Naive B cell (primary cell): ENCODE measurements at places on chromosomes 7 and 10. TPM values are rescaled to one million over a fixed set of nuclear protein-coding genes. Genes with fewer than 3 reads are reported as not detected.

The TYW1B gene
- 2.6 TPM for polyA plus RNA-seq

The AVPI1 gene
- polyA plus RNA-seq = 3.8 TPM

The RAPGEF5 gene
- 1.4 TPM for polyA plus RNA-seq

The SLC39A12 gene
- polyA plus RNA-seq = not detected

The FFAR4 gene
- polyA plus RNA-seq = not detected

The ZNF862 gene
- 8.6 TPM for polyA plus RNA-seq

- no peak for DNase-seq
- H3K27me3 ChIP-seq = no peaks in the 10 kb centered on the region
- H3K4me3 ChIP-seq = peak overlapping the region; percentile 76
- H3K27ac ChIP-seq = peak overlapping the region; percentile 100
- peaks cover 60% of the 10 kb centered on the region for H3K4me1 ChIP-seq
- H3K36me3 ChIP-seq = peaks cover 50% of the 10 kb centered on the region
Observed at GRCh38 chr10:3780021-3780770, 4.8 kb downstream of the KLF6 start.

DNA sequence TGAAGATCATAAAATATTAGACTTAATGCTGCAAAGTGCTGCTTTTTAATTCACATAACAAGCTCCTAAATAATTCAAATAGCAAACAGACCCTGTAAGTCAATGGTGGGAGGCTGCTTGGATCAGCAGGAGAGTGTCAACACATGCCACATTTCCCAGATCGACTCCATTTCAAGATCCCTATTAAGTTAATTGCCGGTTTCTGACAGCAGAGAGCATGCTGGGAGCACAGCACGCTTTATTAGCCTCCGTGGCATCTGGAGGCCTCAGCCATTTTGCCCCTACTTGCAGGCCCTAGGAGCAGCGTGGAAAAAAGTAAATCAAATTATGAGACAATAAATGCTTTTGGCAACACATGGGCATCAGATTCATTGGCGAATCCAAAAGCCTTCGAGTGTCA, 201.0 kb downstream of the EMX2 start:
- no peak overlapping the region for H3K4me3 ChIP-seq
- H3K4me1 ChIP-seq = no peaks in the 10 kb centered on the region

GRCh38 chr7:150400008-150400787, 21.1 kb downstream of the ZNF775 start:
- H3K27me3 ChIP-seq = no peaks in the 10 kb centered on the region
- H3K27ac ChIP-seq = peak overlapping the region; percentile 59
- no peaks in the 10 kb centered on the region for H3K36me3 ChIP-seq
- DNase-seq = no peak
- H3K4me3 ChIP-seq = no peak overlapping the region

DNA sequence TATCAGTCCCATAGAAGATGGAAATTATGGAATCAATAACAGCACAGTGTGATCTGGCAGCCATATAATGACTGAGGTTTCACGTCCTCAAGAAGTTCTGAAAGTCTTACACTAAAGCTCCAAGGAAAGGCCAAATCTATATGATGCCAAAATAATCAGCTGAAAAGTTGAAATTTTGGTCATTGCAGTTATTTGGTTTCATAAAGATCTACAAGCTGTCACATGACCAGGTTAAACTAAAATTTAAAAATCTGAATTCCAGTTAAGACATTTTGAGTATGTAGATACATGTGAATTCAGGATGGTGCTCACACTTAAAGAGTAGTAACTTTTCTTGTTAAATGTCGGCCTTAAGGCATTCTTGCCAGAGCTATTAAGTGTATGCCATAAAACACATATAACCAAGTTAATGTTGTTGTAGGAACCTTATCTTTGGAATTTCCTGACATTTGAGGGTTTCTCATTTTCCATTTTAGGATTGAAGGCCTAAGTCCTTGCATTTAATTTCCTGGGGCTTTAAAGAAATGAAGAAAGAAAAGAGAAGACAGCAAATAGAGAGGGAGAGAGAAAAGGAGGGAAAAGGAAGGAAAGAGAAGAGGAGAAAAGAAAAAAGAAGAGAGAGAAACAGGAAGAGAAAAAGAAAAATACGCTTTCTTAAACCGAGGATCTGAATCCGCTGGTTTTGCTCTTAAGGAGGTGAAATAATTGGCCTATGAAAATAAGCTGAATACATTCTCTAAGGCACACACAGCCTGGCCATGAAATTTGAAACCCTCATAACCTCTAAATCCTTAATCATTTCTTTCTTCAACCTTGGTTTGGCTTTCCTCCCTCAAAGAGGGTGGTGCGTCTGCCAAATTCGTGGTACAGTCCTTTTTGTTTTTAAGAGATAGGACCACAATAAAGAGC, 43.8 kb downstream of the DENND2A start:
- no peaks in the 10 kb centered on the region for H3K4me1 ChIP-seq
- no peak overlapping the region for H3K27ac ChIP-seq
- no peak overlapping the region for H3K4me3 ChIP-seq
- no peak for DNase-seq

DNA sequence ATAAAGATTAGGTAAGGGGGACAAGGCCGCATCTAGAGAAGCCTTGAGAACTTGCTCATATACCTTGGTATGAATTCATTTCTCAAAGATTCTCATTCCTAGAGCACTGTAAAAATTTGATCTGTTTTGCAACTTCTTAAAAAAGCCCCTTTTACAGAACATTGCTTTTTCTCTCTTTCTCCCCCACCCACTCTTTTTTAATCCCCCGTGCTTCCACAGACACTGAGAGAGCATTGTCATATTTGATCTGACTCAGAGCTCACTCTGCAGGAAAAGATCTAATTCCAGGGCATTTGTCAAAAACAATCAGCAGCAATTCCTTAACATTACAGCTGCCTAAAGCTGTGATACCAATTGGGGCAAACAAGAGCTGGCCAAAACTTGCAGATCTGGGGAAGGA, 92.0 kb downstream of the ARHGAP22 start:
- H3K4me1 ChIP-seq = peaks cover 9% of the 10 kb centered on the region
- no peak for DNase-seq

DNA sequence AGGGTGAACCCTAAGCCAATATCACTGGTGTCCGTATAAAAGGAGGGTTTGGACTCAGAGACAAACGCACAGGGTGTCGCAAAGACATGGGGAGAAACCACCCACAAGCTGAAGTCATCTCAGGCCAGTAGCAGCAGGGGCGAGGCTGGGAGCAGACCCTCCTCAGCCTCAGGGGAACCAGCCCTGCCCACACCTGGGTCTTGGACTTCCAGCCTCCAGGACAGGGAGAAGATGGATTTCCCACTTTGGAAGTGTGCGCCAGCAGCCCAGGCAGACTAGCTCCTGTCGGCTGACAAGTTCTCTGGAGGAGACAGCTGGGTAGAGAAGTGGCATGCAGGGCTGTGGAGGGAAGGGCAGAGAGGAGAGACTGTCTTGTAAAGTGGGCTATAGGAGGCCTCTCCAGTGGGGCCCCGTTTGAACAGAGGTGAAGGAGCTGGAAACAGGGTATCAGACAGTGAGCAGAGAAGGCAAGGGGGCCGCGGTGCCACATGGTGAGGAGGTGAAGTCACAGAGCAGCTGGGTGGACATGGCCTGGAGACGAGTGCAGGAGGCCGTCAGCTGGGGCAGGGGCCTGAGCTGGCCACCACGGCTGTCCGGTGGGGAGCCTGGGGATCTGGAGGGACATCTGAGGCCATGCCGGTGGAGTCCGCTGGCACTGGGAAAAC, 475.6 kb downstream of the PTPRN2 start:
- H3K4me1 ChIP-seq = no peaks in the 10 kb centered on the region
- H3K36me3 ChIP-seq = peaks cover 10% of the 10 kb centered on the region
- no peaks in the 10 kb centered on the region for H3K27me3 ChIP-seq
- peak overlapping the region; percentile 76 for H3K27ac ChIP-seq
- no peak overlapping the region for H3K4me3 ChIP-seq
- no peak for DNase-seq

- no peaks in the 10 kb centered on the region for H3K27me3 ChIP-seq
- no peaks in the 10 kb centered on the region for H3K4me1 ChIP-seq
- H3K27ac ChIP-seq = no peak overlapping the region
- no peak overlapping the region for H3K4me3 ChIP-seq
- no peaks in the 10 kb centered on the region for H3K36me3 ChIP-seq
Observed at GRCh38 chr7:154532771-154533170, 470.2 kb downstream of the PAXIP1 start.

DNA sequence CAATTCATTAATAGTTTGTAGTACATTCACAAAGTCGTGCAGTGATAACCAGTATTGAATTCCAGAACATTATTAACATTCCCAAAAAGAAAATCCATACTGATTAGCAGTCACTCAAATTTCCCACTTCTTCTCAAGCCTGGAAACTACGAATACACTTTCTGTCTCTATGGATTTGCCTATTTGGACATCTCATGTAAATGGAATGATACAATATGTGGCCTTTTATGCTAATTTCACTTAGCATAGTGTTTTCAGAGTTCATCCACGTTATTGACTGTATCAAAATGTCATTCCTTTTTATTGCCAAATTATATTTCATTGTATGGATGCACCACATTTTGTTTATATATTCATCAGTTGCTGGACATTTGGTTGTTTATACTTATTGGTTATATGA, 78.8 kb downstream of the STK31 start:
- no peak overlapping the region for H3K4me3 ChIP-seq
- peaks cover under 1% of the 10 kb centered on the region for H3K36me3 ChIP-seq
- H3K27me3 ChIP-seq = no peaks in the 10 kb centered on the region
- H3K27ac ChIP-seq = no peak overlapping the region
- no peaks in the 10 kb centered on the region for H3K4me1 ChIP-seq

GRCh38 chr7:51316262-51316665, 345 bp downstream of the COBL start:
- H3K4me3 ChIP-seq = no peak overlapping the region
- no peak overlapping the region for H3K27ac ChIP-seq
- no peak for DNase-seq
- H3K27me3 ChIP-seq = peaks cover 28% of the 10 kb centered on the region
- H3K36me3 ChIP-seq = no peaks in the 10 kb centered on the region
- H3K4me1 ChIP-seq = no peaks in the 10 kb centered on the region

DNA sequence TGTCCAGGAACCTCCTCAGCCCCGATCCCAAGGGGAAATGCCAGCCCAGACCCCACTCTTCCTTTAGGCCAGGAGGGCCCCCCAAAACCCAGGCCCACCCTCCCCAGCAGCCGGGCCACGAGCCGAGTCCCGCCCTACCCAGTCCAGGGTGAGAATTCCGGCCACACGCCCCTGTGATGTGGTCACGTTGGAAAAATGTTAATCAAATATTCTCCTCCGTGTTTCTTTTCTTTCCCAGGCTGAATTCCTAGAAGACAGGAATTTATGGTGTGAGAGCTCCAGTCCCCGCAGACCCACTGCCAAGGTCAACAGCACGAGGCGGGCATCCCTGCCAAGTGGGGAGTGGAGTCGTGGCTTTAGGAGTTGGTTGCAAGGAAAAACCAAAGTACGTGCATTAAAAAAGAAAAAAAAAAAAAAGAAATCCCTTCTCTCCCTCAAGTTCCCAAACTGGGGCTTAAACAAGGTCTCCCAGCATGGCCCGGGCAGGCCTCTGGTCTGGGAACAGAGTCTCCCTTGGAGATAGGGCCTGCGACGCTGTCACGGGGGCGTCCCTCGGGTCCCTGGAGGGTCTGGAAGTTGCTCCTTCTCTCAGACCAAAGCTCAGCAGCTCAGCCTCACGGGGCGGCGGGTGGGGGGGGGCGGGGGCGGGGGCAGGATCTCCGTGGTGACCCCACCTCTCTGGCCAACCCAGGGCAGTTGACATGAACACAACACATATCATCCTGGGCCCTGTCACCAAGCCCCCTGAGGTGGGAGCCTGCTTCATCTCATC, 28.1 kb upstream of the ELN start:
- DNase-seq = no peak
- H3K36me3 ChIP-seq = peaks cover 7% of the 10 kb centered on the region
- peaks cover 6% of the 10 kb centered on the region for H3K4me1 ChIP-seq
- no peak overlapping the region for H3K4me3 ChIP-seq
- H3K27ac ChIP-seq = no peak overlapping the region

DNA sequence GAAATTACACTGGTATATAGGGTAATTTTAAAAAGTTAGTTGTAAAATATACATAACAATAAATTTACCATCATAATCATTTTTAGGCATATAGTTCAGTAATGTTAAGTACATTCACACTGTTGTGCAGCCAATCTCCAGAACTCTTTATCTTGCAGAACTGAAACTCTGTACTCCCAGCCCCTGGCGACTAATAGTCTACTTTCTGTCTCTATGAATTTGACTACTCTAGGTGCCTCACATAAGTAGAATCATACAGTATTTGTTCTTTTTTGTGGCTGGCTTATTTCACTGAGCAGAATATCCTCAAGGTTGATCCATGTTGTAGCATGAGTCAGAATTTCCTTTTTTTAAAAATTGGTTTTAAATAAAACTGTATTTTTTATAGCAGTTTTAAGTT, 41.4 kb downstream of the NRF1 start:
- H3K27ac ChIP-seq = no peak overlapping the region
- peaks cover 11% of the 10 kb centered on the region for H3K36me3 ChIP-seq
- no peak overlapping the region for H3K4me3 ChIP-seq
- H3K27me3 ChIP-seq = no peaks in the 10 kb centered on the region
- H3K4me1 ChIP-seq = peaks cover 29% of the 10 kb centered on the region

DNA sequence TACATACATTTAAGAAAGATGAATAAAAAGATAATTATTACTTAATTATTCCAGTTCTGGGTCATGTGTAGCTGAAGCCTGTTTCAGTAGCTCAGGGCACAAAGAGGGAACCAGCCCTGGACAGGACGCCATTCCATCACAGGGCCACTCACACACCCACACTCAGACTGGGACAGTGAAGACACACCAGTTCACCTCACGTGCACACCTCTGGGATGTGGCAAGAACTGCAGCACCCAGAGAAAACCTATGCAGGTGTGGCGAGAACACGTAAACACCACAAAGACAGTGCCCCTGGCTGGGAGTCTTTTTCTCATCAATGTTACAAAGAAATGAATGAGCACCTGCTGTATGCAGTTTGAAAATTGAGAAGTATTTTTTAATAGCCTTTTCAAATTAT, 1.6 kb upstream of the IDI1 start:
- peaks cover 64% of the 10 kb centered on the region for H3K4me1 ChIP-seq
- no peak for DNase-seq
- H3K27me3 ChIP-seq = no peaks in the 10 kb centered on the region
- peak overlapping the region; percentile 99 for H3K27ac ChIP-seq
- no peaks in the 10 kb centered on the region for H3K36me3 ChIP-seq

DNA sequence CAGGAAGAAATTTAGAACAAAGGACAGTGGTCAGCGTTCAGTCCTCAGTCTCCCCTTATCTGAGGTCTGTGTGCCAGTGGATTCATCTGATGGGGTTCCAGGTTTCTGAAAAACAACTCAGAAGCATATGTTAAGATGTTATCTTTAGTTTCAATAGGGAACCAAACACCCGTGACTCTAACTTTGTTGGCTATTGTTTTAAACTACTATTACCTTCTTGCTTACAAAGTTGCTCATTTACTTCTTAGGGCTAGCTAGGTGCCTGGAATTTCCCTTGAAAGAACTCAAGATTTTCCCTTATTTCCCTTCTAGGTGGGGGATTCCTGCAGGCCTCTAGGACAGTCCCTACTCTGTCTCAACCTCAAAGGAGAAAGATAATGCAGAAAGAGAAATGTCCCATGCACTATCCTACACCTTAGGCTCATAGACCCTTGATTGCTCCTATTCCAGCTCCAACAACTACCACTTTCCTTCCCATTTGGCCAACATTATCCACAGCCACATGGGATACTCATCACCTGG, 192.5 kb upstream of the LYZL1 start:
- H3K4me3 ChIP-seq = no peak overlapping the region
- H3K27me3 ChIP-seq = no peaks in the 10 kb centered on the region
- no peaks in the 10 kb centered on the region for H3K36me3 ChIP-seq
- H3K4me1 ChIP-seq = no peaks in the 10 kb centered on the region
- no peak overlapping the region for H3K27ac ChIP-seq

GRCh38 chr7:22269963-22270362, 87.0 kb downstream of the RAPGEF5 start:
- H3K4me1 ChIP-seq = no peaks in the 10 kb centered on the region
- no peak overlapping the region for H3K4me3 ChIP-seq
- H3K27me3 ChIP-seq = no peaks in the 10 kb centered on the region
- no peak overlapping the region for H3K27ac ChIP-seq

- H3K27ac ChIP-seq = no peak overlapping the region
- H3K4me3 ChIP-seq = no peak overlapping the region
- no peaks in the 10 kb centered on the region for H3K4me1 ChIP-seq
- H3K27me3 ChIP-seq = no peaks in the 10 kb centered on the region
Observed at GRCh38 chr7:19368491-19368925, 223.3 kb upstream of the FERD3L start.
